ENCODE measurements at places on chromosomes 7 and 10.

- no peak for DNase-seq
These were observed 28.4 kb downstream of the DNAJC9 start for GRCh38 chr10:73218431-73219191.

DNA sequence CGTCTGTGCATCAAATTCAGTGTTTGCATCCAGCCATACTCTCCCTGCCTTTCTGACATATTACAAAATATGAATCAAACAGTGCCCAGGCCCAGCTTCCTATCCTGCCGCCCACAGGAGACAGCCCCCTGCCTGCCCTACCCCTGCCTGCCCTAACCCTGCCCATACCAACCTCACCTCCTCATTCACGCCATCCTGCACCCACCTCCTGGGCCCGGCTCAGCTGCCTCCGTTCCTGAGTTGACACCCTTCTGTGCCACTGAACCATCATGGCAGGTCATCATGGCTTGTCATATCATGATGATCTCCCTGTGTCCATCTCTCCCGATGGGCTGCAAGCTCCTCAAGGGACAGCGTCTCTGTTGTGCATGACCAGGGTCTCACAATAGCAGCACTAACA is 72.3 kb downstream of the TNS3 start:
- no peak for DNase-seq

- DNase-seq: no peak
These were observed 31.0 kb downstream of the SGPL1 start for GRCh38 chr10:70846795-70847194.

GRCh38 chr7:124255041-124255655 is 222.3 kb upstream of the TMEM229A start:
- no peak for DNase-seq

DNA sequence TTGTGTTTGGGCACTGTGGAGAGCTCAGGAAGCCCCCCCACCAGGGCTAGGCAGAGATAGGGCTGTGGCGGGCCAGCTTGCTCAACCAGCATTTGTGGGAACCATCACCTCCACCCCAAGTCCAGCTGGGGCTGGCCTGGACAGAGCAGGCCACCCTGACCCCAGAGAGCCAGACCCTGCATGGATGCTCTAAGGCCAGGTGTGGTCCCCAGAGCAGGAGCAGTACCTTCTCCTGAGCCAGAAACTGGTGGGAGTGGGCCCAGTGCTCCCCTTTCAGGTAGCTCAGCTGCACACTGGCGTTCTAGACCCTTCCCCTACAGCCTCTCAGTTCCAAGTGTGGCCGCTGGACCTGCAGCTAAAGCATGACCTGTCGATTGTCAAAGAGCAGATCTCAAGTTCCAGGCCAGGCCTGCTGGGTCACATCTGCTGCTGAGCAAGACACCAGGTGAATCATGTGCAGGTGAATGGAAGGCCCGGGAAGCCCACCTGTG is 57.2 kb downstream of the RASGEF1A start:
- DNase-seq: no peak
